ENCODE measurements at places on chromosomes 4 and X.

- no peak for DNase-seq
These were observed 132.8 kb upstream of the BMP3 start for GRCh38 chr4:80897537-80898303.

- DNase-seq: no peak
These were observed 8.6 kb upstream of the HS6ST2 start for GRCh38 chrX:132967049-132967448.

GRCh38 chr4:182478475-182478874 lies 235.3 kb downstream of the TENM3 start:
- no peak for DNase-seq

DNA sequence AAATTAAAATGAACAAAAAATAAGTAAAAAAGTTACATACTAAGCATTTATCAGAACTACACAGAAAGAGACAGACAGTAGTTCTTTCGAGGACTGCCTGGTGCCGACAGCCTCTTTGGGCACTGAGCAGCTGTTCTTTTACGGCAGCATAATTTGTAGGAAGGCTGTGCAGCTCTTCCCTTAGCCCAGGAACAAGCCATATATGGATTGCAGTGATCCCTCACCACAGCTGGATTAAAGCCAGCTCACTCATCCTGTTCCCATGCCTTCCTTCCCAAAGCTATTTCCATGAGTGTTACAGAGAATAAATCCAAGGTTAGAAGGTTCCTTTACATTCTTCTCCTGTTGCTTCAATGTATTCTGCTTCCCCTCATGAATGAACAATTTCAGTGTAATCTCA lies 71.7 kb downstream of the DDX60L start:
- DNase-seq: no peak

- no peak for DNase-seq
These were observed 819.6 kb downstream of the NLGN4X start for GRCh38 chrX:5409106-5409505.

DNA sequence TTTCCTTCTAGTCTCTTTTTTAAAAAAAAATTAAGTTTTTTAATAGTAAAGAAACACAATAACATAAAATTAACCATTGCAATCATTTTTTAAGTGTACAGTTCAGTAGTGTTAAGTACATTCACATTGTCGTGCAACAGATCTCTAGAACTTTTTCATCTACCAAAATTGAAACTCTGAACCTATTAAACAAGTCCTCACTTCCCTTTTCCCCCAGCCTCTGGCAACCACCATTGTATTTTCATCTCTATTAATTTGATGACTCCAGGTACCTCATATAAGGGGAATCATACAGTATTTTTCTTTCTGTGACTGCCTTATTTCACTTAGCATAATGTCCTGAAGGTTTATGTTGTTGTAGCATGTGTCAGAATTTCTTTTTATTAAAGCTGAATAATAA lies 31.8 kb downstream of the MSL3 start:
- DNase-seq: no peak

DNA sequence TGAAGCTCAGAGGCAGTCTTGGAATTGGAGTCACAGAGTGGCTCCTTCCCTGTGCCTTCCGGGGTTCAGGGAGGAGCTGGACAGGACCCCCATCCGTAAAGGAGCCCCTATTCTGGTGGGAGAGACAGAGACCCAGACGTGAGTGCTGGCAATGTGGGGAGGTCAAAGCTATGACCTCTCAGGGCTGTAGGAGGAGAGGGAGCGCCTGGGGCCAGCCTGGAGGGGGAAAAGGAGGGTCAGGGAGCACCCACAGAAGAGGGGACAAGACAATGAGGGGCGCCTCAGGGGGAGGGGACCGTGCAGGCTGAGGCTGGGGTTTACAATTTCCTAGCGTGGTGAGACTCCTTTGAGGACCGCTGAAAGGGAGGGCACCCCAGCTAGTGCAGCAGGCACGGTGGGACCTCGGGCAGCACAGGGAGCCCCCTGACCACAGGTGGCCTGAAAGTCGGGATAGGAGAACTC lies 97.9 kb upstream of the LRPAP1 start:
- DNase-seq: no peak

DNA sequence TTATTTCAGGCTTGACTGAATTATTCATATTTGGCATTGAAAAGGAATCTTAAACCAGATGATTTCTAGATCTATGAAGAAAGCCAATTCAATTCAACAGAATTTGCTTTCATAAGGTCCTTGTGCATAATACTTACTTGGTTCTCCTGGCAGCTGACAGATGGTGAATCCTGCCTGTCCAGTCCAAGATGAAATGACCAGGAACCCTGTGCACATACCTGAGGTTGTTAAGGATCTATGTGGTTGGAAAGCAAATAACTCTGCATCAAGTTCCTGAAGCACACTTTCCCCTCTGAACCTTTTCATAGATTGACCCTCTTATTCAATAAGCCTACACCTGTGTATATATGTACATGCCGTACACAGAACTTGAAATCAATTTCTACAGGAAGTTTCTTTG lies 562.7 kb downstream of the PPARGC1A start:
- no peak for DNase-seq

GRCh38 chr4:139242511-139243051 lies 37.4 kb downstream of the MGARP start:
- no peak for DNase-seq

GRCh38 chr4:83489711-83490326 lies 4.9 kb upstream of the ABRAXAS1 start:
- no peak for DNase-seq

DNA sequence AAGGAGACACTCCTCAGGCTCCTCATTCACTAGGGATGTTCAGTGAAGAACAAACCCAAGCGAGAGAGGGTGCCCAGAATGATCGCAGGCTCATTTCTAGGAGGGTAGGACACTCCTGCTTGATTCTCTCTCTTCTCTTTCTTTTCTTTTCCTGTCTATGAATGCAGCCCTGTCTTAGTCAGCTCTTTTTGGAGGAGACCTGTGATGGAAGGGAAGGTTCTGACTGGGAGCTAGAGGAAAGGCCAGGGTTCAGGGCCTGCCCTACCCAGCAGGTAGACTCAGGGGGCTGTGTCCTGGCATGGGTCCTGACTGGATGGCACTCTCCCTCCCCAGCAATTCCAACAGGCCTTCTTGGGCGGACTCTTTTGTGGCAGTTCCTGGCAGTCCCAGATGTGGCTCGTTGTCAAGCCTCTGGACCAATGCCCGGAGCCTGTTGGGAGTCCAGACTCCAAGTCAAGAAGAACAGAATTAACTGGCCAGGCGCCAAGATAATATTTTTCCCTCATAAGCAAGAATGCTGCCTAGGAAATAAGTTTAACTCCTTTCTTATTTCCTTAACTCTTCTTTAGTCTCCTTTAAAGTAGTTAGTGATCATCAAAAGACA lies 139.4 kb upstream of the SCML1 start:
- DNase-seq: no peak

GRCh38 chrX:51798701-51799100 lies 55.5 kb downstream of the GSPT2 start:
- no peak for DNase-seq

DNA sequence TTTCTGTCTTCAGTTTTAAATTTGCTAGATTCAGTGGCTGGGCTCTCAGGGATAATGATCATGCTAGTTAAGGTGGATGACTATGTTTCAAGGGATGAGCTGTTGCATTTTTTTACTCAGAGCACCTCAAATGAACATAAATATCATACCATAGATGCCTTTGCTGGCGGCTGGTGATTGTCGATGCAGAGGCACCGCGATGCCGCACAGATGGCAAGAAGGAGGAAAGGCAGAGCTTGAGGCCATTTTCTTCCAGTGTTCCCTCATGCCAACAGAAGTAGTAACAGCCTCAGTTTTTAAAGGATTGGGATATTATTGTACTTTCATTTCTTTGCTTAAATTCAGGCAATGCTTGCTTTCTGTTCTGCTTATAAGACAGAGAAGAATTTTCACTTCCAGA lies 654.7 kb upstream of the IGFBP7 start:
- no peak for DNase-seq

DNA sequence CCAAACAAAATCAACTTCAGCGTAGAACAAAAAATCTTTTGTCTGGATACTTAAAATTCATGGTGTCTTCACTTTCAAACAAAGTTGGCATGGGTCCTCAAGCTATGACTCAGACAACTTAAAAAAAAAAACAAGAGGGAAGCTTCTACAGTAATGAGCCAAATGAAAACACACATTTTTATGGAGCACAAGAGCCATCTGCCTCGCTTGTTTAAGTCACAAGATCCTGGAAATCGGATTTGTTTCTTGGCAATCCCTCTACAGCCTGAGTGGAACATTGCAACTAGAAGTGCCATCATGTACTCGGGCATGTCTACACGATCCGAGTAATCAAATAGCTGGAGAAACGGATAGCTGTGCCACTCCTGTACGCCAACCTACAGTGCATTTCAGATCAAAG lies 22.6 kb downstream of the LAMP2 start:
- no peak for DNase-seq

DNA sequence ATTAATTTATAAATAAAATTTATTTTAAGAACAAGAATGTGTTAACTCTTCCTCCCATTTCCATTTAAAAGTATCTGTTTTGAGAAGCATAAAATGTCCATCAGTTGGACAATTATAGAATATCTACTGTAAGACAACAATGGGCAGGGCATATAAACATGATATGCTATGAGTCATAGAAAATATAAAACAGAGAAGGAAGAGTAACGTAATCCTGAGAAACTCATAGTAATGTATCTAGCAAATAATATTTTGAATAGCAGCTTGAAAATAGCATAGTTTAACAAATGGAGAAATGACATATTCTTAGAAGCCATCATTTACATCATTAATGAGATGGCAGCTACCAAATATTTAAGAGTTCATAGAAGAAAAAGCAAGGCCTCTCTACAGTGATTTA lies 820.3 kb upstream of the PCDH10 start:
- no peak for DNase-seq

Measured in activated naive CD4-positive, alpha-beta T cell treated with anti-CD3 and anti-CD28 coated beads for 36 hours (primary cell).